GM12891 (cell line): ENCODE measurements at places on chromosomes 16 and 17.

GRCh38 chr17:41131979-41132378, 8.0 kb upstream of the KRTAP4-12 start:
- DNase-seq: no peak

- DNase-seq: no peak
Measured at GRCh38 chr16:77660311-77660710, 62.0 kb upstream of the NUDT7 start.

GRCh38 chr17:54781389-54781788, 119.3 kb upstream of the TOM1L1 start:
- DNase-seq: no peak

DNA sequence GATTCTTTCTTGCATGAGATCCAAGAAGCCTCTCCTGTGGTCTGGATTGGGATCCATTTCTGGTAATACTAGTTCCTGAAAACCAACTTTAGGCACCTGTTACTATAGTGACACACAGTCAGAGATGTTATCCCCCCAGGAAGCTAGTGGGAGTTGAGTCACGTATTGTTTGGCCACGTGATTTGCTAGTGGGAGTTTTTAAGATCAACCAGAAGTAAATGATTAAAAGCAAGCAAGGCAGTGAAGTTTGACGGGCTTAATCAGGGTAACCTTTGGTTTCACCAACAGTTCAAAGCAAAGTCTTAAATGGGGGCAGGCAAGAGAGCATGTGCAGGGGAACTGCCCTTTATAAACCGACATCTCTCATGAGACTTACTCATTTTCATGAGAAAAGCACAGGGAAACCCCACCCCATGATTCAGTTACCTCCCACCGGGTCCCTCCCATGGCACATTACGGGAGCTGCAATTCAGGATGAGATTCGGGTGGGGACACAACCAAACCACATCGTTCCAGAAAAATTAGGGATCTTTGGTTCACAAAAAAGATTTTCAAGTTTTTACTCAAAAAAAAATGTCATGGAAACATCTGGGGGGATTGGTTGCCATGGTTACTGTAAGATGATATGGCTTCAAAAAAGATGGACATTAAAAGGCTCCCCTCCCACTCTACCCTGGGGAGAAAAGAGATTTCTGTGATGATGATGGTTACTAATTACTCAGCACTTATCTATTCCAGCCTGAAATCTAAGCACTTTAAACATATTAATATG, 483.1 kb upstream of the ERCC4 start:
- no peak for DNase-seq

GRCh38 chr16:68389750-68390371, 58.4 kb downstream of the SMPD3 start:
- DNase-seq: no peak

GRCh38 chr16:1920727-1921171, 2.5 kb upstream of the HS3ST6 start:
- DNase-seq: no peak

DNA sequence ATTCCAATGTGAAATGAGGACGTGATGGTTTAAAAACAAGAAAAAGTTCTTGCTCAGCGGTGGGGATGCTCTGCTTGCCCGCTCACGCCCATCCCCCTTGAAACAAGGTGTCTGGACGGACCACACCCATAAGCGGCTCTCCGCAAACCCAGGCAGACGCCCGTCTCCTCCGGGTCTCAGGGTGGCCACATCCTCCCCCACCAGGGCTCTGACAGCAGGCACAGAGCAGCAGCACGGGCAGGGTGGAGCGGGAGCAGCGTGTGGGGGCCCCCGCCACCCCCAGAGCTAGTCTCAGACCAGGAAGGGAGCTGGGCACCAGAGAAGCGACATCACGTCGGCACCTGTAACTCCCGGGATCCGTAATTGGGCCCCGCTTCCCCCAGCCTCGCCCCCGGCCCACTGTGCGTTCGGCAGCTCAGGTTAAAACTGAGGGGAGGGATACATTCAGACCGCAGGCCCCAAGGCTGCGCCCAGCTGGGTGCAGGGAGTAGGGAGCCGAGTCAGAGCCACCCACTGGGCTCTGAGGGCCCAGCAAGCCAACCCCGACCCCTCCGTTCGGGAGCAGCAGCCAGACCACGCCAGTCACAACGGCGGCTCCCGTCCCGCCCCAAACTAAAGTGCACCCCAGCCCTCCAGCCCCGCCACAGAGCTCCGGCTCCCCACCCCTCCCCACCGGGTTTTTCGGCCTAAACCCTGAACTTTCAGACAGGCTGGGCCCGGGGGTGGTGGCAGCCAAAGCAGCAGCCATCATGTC, 22.0 kb downstream of the CLUH start:
- peak; percentile 19 for DNase-seq

GRCh38 chr17:30975042-30975820, 4.4 kb downstream of the RNF135 start:
- DNase-seq: no peak

- DNase-seq: no peak
Measured at GRCh38 chr16:51152691-51153576, 1.9 kb upstream of the SALL1 start.

DNA sequence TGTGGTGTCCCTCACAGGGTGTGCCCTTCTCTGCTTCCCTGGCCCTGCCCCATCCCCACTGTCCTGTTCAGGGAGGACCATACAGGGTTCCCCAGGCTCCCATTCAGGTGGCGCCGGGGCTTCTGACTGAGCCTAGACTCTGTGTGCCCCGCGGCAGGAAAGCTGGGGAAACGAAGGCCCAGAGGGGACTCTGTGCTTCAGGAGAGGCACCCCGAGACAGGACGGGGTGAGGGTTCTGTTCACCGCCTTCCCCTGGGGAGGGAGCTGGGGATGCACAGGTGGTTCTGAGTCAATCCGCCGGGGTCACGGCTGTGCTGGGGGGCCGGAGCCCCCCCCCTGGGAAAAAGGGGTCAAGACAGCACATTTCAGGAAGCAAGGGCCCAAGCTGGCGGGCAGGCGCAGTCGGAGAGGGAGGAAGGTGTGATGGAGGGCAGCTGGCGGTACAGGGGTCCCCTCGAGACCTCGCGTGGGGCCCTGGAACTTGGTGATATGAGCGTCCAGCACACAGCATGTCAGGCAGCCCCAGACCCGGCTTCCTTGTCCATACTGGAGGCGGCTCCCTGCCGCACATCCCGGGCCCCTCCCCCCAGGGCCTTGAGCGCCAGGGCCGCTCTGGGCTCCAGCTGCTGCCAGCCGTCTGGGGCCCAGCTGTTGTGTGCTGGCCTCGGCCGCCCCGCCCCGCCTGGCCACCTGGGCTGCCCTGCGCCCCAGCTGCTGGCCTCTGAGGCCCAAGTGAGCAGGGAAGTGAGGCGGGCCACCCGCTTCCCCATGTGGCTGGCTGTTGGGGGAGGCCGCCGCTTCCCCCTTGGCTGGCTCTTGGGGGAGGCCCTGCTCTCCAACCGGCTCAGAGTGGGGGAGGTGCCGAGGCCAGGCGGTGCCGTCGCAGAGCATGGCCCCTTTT, 5.6 kb upstream of the NOTUM start:
- DNase-seq: no peak

DNA sequence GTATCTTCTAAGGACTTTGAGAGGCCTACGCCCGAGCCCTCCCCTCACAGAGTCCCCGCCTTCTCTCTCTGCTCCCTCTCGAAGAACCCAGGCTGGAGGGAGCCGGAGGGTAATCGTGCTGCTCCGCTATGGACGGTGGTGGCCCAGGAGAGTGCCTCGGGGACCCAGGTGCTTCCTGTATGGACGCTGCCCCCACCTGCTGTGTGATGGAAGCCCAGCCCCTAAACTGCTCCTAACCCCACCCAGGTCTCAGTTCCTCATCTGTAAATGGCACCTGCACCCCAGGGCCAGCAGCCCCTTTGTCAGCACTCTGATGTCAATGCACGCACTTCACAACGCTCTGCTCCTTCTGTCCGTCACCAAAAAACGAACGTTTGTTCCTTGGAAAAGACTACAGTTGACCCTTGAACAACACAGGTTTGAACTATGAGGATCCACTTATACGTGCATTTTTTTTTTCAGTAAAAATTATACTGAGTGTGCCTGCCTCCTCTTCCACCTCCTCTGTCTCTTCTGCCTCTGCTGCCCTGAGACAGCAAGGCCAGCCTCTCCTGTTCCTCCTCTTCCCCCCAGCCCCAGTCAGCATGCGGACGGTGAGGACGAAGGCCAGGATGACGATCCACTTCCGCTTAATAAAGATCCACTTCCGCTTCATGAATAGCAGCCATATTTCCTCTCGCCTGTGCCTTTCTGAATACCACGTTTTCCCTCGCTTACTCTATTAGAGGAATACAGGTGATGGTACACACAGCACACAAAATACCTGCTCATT, 118.3 kb downstream of the BANP start:
- DNase-seq: peak; percentile 91

GRCh38 chr17:81911277-81911961, at the start of gene PCYT2:
Gene PCYT2, minus strand, starts transcription at chr17:81911399. Its CDS starts 44 bp downstream, at chr17:81911355.
- peak; percentile 100 for DNase-seq

DNA sequence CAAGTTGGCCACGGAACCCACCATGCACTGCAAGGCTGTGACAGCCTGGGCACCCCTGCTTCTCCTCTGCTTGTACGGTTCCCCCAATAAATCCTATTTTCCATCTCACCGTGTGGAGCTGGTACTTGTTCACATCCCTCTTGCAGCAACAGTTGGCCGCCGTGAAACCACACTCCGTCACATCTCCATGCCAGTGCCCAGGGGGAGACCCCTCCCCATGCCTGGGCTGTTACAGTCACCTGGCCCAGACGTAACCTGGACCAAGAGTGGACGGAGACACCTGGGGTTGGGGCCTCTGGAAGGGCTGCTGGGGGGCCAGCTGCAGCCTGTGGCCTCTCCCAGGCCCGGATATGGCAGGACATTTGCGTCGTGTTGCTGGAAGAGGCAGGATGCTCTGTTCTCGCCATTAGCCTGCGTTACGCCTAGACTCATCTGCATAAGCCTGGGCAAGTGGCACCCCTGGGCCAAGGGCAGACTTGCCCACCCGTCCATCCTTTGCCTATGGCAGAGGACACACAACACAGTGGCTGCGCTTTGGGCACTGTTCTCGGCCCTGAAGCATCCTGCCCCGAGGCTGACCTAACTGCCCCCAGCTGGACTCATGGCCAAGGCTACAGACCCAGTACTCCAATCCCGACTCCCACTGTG, 14.2 kb upstream of the KREMEN2 start:
- no peak for DNase-seq

DNA sequence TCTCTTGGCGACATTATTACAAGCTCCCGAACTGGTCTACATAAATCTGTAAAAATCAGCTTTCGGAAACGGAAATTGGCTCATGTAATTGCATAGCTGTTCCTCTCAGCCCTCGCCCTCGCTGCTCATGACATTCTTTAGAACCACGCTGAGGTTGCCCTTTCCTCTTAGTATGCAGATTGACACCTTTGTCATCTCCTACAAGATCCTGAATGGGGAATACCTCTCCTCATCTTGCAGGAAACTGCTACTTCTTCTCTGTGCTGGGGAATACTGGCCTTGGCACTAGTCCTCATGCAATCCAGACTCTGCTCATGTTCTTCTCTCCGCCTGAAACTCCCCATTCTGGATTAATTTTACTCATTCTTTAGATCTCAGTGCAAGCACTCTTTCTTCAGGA, 22.2 kb upstream of the CDH8 start:
- DNase-seq: no peak

DNA sequence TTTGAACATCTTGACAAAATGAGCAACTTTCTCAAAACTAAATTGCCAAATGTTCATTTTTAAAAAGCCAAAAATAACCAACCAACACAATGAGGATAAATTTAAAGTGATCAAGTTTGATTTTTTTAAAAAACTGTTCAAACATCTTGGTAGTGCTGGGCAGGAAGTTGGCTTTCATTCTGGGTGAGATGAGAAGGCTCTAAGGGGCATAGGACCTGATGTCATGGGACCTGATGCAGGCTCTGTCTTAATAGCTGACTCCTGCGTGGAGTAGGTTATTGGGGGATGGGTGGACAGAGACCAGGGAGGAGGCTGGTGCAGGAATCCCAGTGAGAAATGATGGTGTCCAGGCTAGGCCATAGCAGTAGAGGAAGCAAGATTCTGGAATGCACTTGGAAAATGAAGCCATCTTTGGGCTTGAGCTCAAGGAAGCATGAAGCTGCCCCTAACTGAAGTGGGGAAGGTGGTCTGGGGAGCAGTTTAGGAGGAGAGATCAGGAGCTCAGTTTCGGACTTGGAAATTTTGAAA, 20.4 kb downstream of the NLRC5 start:
- DNase-seq: no peak

GRCh38 chr16:1053121-1053521, 19.4 kb upstream of the SSTR5 start:
- no peak for DNase-seq

- DNase-seq: no peak
Measured at GRCh38 chr16:81632392-81633146, 146.5 kb upstream of the PLCG2 start.

GRCh38 chr17:76032073-76032779, 5.1 kb upstream of the EVPL start:
- no peak for DNase-seq

DNA sequence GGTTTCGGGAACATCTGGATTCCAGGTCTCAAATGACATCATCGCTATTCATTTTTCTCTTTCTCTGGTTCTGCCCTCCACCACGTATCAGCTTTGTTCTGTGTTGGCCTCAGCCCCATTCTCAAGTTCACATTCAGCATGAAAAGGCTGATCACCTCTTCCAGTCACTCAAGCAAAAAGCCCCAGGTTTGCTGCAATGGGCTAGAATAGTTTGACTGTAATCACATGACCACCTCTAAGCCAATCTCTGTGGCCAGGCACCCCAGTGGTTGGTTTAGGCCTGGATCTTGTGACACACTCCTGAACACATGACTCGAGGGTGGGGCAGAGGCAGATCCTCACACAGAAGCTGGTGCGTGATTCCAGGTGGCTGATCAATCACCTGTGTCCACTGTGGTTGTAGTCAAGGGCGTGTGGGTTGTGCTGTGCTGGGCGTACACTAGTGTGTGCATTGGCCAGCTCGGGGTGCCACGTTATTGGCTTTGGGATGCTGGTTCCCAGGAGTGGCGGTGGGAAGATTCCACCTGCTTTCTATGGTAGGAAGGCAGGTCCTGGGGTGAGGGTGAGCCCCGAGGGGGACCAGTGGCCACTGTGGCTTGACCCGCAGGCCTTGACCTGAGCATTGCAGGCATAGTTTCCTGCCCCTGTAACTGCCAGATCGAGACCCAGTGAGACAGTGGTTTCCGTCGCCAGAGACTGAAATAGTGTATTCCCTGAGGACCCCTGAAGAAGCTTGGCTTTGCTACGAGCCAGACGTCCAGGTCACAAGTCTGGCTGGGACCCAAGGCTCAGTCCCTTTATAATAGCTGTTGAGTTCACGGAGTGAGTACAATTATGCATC, 12.0 kb downstream of the EEF2K start:
- DNase-seq: peak; percentile 74

DNA sequence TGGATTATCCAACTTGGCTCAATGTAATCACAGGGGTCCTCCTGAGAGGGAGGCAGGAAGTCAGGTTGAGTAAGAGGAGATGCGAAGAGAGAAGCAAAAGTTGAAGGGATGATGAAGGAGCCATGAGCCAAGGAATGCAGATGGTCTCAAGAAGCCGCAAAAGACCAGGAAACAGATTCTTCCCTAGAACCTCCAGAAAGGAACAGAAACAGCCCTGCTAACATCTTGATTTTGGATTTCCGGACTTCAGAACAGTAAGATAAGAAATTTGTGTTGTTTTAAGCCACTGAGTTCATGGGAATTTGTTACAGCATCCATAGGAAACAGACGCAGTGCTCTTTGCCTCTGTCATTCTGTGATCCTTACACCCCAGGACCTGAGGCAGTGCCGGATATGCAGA, 26.8 kb downstream of the CMTR2 start:
- DNase-seq: no peak

- DNase-seq: no peak
Measured at GRCh38 chr17:59892251-59892923, 356 bp downstream of the TUBD1 start.

- no peak for DNase-seq
Measured at GRCh38 chr17:63405741-63406261, 40.3 kb downstream of the CYB561 start.
